ENCODE measurements at places on chromosomes 3 and 15.

DNA sequence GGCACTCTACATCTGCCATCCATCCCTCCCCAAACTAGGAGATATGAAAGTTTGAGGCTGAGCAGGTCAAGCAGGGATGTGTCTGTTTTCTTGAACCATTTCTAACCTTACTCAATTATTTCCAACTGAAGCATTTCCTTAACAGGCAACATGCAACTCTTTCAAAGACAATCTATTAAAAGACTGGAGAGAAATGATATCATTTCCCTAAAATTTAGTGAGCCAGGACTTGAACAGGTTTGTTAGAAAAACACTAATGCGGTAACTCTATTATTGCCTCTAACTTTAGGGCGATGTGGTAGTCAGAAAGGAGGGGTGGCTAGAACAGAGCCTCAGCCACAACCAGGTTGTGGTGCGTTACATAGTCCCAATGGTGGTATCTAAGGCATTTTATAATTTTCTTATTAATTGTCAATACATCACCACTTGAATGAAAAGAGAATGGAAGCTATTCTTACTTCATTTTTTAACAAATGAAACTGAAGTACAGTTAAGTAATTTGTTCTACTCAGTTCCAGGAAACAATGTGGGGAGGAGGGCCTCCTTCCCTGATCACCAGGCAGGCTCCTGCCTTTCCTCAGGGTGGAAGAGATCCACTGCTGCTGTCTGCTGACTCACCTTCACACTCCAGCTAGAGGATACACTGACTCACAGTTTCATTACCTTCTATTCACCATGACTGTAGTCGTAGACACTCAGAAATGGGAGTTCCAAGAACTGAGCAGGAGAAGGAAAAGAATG is 22.8 kb downstream of the MYO1E start:
- peak; percentile 84 for DNase-seq

DNA sequence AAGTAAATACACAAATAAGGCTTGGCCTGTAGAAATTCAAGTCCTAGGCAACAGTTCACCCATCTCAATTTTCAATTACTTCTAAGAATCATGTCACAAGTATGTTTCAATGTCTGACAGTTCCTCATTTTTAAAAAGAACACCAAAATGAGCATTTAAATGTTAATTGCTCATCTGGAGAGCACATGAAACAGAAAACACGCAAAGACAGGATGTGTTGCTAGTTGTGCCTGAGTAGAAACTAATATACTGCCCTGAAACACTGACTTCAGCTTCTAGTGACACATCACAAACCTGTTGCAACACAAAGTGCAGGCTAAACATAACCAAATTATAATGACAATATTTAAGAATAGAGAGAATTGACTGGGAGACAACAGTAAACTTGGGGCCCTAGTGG is 167.3 kb upstream of the THBS1 start:
- no peak for DNase-seq

DNA sequence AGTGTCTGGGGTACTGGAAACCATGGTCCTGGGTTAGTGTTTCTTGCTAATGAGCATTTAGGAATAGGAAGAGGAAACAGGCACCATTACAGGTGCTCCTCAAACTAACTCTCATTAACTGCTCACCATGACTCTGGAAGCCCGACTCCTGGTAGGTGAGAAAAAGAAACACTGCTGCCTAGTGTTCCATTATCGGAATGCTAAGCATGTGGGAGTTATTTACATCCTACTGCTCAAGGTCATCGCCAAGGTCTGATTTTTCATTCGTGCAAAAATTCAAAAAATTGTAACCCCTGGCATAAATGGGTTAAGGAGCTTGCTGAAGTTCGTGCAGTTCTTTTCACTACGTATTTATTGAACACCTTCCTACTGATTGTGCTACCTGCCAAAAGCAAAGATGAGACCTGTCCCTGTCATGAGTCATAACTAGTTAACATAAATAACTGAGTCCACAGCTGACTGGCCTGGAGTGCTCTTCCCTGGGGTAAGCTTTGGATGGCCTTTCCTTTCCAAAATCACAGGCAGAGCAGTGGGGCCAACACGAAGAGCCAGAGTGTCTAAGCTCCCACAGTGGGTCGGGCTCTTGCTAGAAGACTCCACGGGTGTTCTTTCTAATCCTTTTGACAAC is 22.7 kb upstream of the PAQR5 start:
- no peak for DNase-seq

- no peak for DNase-seq
Observed at GRCh38 chr3:123344907-123345594, 103.8 kb downstream of the ADCY5 start.

DNA sequence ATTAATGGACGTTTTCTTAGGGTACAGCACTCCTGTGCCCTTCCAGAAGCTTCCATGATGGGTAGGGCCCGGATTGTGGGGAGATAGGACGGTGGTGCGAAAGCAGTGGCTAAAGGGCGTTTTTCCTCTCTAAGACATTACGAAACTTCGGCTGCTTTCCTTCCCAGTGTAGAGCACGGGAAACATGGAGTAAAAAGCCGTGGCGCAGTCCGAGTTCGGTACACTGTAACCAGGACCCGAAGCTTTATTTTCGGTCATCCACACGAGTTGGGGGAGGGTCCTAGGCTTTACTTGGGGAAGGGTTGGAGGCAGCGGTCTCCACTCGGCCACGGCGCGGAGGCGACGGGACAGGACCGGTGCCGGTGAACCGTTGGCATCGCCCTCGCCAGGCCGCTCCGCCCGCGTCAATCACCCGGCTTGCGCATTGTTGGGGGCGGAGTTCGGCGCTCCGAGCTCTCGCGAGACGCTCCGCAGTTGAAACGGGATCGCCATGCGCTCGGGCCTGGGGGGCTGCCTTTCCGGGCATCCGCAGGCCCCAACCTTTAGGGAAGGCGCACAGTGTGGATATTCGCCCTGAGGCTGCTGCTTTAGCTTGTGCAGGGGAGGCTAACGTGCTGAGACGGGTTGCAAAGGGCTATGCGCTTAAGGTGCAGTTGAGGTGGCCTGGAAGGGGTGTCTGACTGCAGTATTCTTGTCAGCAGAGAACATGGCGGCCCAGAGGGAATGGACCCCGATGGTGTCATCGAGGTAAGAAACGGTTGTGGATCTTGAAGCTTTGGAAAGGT is 546 bp downstream of the EIF4A2 start:
- DNase-seq: no peak
